ENCODE measurements at places on chromosomes 16 and 17. TPM values are rescaled to one million over a fixed set of nuclear protein-coding genes. Genes with fewer than 3 reads are reported as not detected.

- no peak for DNase-seq
Measured at GRCh38 chr16:47888142-47888541, 267.7 kb downstream of the ABCC12 start.

DNA sequence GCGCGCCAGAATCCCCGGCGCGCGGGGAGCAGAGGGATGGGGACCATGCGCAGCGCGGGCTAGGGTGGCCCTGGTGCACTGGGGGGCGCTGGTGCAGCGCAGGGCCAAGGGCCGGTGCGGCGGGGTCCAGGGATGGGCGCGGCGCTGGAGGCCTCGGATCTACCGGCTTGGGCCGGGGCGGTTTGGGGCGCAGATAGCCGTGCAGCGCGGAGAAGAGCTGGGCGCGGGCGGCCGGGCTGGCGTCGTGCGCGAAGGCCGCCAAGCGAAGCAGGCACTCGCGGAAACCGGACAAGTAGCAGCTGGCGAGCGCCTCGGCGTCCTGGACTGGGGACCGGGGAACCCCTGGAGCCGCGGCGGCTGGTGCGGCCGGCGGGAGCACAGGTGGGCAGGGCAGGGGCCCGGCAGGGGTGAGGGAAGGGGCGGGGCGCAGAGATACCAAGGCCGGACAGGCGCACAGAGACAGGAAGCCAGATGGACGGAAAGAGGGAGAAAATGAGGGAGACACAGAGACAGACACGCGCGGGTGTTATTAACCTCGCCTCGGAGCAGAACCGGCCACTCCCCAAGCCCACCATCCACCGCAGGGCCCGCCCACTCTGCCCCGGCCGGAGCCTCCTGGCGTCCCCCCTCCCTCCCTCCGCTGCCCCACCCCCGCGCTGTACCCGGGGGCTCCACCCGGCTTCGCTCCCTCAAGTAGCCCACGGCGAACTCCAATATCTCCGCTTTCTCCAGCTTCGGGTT lies 2.1 kb downstream of the HES7 start:
- DNase-seq: no peak

- DNase-seq: no peak
Measured at GRCh38 chr17:55023626-55024025, 55.1 kb downstream of the STXBP4 start.

- DNase-seq: no peak
Measured at GRCh38 chr17:68459037-68459639, 1.8 kb upstream of the WIPI1 start.

- DNase-seq: no peak
Measured at GRCh38 chr16:1915732-1916639, 2.2 kb downstream of the HS3ST6 start.

DNA sequence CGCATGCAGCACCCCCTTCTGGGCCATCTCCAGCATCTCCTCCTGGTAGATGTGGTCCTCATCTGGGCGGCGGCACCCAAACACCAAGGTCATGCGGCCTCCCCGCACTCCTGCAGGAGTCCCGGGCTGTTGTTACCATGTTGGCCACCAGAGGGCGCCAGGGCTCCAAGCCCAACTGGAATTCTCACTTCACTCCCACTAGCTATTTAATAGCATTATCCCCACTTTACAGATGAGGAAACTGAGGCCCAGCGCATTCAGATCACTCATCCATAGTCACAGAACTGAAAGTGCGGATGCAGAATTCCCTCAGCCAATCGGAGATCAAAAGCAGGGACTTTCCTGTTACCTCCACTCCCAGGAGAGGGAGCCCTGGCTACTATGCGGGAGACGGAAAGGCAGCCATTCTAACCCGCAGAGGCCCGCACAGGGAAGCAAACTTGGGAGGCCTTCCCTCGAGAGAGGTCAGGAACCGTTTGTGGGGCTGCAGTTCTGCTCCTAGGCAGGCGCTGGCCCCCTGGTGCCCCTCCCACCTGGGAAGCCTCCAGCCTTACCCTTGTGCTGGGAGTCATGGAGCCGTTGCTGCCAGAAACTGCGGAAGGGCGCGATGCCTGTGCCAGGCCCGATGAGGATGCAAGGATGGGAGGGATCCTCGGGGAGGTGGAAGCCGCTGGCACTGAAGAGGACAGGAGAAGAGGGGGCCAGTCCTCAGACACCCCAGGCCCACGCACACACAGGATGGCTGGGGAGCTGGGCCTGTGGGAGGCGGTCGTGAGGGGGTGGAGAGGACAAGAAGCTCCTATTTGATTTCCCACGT lies 40.1 kb downstream of the NOS2 start:
- DNase-seq: peak; percentile 11

- no peak for DNase-seq
Measured at GRCh38 chr17:47957591-47958490, at the start of gene PRR15L. PRR15L (minus strand) TSS chr17:47957883; CDS start chr17:47953234, 4,649 bp downstream.

GRCh38 chr17:77527409-77527808 lies 386.6 kb downstream of the SEC14L1 start:
- DNase-seq: no peak

- DNase-seq: no peak
Measured at GRCh38 chr17:29347831-29348629, 42.1 kb upstream of the TAOK1 start.

Gene SEC14L1
- polyA plus RNA-seq: 67.1 TPM

Gene KRTAP1-4
- not detected for polyA plus RNA-seq

Gene KCNJ12
- polyA plus RNA-seq: 9.1 TPM

Gene UBE2O
- 17.3 TPM for polyA plus RNA-seq
